Cerebellar nuclear complex (tissue), 1 donor: ENCODE measurements at places on chromosomes 3 and 15.

GRCh38 chr3:45623393-45623792 lies 28.8 kb downstream of the LIMD1 start:
- no peak for DNase-seq

DNA sequence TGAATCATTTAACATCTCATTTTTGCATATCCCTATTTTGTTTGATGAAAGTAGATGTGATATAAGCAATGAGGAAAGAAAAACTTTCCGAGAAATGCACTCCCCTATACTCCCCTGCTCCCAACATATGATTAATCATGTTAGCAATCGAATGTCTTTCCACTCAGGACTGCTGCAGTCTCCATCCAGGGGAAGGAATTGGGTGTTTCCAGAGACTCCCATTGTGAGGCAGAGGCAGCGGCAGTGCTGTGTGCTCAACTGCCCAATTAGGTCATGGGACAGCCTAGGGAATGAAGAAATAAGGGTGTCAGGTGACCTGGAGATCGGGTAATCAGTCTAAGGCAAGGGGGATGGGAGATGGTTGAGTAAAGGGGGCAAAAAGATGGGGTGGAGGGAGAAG lies 268.6 kb upstream of the MEIS2 start:
- no peak for DNase-seq

DNA sequence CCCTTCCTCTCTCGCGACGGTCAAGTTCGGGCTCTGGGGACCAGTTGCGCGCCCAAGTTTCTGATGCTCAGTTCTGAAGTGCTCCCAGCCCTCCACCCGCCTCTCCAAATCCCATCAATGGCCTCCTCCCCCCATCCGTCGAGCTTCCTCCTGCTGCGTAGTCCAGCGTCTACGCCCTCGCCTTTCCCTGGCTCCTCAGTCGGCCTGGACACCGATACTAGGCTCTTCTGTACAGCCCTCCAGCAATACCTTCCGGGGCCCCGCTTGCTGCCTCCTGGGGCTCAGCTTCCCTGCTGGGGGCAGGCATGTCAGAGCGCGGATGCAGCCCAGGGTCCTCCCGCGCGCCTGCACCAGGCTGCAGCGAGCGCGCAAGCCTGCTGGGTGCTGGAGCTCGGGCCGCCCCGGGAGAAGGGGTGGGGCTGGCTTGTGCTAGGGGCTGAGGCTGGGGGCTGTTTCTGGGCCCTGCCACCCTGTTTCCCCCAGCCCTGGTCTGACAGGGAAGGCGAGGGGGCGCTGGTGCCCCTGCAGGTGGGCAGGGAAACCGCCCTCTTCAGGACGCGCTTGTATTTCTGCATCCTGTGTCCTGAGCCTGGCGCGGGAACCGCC lies 353.3 kb upstream of the SUCLG2 start:
- DNase-seq, result no peak

DNA sequence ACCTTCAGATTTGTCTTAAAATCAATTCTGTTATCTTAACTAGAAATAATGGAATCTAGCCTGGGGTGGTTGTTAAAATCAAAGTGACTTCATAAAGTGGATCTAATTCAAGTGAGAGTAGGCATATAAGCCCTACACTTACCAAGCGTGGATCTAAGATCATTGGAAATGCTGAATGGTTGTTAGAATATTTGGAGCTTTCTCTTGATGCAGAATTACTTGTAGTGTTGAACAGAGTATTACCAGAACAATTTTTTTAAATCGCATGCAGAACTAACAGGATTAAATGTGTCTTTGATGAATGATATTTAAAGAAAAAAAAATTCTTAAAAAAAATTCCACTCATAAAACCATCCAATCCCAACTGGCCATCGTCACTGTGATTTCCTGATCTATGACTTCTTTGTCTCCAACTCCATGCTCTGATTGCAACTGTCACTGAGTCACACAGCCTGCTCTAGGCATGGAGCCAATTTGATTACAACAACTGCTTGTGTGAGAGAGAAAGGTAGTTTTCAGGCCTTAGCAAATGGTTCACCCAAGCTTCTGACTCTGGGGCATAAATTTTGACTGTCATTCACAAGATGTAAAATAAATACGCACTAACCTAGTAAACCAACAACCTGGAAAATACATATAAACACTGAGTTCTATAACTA lies 25.9 kb upstream of the SPRED1 start:
- DNase-seq, result no peak

- no peak for DNase-seq
Observed at GRCh38 chr3:195066441-195066841, 204.5 kb downstream of the XXYLT1 start.

GRCh38 chr3:43279082-43279481 lies 7.3 kb upstream of the SNRK start:
- DNase-seq, result no peak

DNA sequence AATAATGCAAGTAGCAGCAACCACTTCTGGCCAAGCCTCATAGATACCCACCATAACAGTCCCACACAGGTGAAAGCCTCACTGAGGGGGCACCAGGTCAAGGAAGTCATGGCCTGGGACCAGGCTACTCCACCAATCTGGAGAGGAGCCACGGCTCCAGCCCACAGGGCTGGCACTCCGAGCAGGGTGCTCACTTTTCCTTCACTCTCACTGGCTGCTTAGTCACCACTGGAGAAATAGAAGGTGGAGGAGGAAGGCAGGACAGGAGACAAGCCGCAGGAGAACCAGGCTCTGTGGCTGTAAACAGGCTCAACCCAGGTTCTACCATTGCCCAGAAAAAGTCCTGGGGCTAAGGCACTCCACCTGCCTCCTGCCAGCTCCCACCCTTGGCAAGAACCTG lies 1.2 kb downstream of the USP19 start:
- no peak for DNase-seq
